ENCODE measurements at places on chromosomes 11 and 22.

- peak; percentile 85 for ATAC-seq
Measured at GRCh38 chr11:133928628-133929059, 28.1 kb downstream of the IGSF9B start.

GRCh38 chr11:17013548-17014320 lies 480 bp downstream of the PLEKHA7 start:
- ATAC-seq, result peak; percentile 34

GRCh38 chr22:25393121-25393805 lies 171.2 kb upstream of the GRK3 start:
- no peak for ATAC-seq

DNA sequence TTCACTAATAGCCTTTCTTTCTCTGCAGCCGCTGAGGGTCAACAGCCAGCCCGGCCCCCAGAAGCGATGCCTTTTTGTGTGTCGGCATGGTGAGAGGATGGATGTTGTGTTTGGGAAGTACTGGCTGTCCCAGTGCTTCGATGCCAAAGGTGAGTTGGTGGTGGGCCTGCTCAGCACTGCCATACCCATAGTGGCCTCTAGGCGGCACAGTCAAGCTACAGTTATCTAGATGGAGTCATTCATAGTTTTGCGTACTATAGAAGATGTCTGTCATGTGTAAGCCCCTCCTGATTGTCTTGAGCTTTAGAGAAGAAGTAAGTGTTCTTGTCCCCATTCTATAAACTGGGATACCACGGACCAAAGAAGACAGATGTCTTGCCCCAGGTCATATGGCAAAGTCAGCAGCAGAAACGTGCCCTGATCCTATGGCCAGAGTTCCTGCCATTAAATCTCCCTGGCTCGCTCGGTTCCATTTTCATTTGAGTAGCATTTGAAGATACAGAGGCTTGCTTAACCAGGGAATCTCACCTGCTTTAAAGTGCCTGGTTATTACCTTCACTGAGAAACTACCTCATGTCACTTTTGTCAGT lies 42.1 kb upstream of the CRTAM start:
- ATAC-seq, result peak; percentile 60

- no peak for ATAC-seq
Measured at GRCh38 chr11:15591112-15591537, 476.4 kb downstream of the INSC start.

- ATAC-seq, result no peak
Measured at GRCh38 chr11:8714622-8715225, 32.1 kb downstream of the RPL27A start.

GRCh38 chr22:47750086-47750485 lies 987.6 kb downstream of the TBC1D22A start:
- no peak for ATAC-seq

DNA sequence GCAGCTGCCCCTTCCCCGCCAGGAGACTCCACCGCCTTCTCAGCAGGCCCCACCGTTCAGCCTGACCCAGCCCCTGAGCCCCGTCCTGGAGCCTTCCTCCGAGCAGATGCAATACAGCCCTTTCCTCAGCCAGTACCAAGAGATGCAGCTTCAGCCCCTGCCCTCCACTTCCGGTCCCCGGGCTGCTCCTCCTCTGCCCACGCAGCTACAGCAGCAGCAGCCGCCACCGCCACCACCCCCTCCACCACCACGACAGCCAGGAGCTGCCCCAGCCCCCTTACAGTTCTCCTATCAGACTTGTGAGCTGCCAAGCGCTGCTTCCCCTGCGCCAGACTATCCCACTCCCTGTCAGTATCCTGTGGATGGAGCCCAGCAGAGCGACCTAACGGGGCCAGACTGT lies 42.6 kb downstream of the PPP2R1B start:
- no peak for ATAC-seq

- ATAC-seq, result no peak
Measured at GRCh38 chr11:116701876-116702275, 70.9 kb downstream of the BUD13 start.

GRCh38 chr22:38320605-38321402 lies 3.6 kb upstream of the CSNK1E start:
- ATAC-seq, result no peak

GRCh38 chr11:65931773-65932557 lies 12.7 kb downstream of the DRAP1 start:
- no peak for ATAC-seq

DNA sequence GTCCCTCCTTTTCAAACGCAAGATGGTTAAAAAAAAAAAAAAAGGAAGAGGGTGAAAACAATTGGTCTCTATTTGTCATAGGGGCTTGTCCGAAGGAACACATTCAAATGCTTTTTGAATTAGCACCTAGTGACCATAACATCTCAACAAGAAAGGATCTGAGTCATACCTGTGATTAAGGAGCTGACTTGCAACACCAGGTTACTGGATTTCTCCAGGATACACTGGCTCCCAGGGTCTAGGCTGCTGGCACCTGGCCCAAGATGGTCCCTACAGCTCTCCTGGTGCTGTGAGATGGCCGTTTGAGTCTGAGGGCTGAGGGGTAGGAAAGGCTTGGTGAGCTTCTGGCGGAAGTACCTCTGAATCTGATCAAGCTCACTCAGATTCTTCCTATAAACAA lies 28.4 kb upstream of the UCP3 start:
- no peak for ATAC-seq

DNA sequence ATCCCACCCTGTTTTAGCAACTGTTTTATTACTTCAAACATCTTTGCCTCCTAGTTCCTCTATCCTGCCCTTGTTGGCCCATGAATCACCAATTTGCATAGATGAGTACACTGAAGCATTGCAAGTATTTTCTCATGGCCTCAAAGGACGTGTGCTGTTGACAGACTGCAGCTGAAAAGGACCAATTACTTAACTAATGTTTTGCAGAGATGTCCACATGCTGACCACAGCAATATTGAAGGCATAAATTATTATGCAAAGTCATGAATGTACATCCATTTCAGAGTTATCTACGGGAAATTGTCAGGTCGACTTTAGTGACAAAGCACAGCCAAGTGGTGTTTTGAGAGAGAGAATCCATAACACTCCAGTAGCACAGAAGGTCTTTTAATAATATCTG lies 64.8 kb downstream of the CADM1 start:
- ATAC-seq, result no peak

DNA sequence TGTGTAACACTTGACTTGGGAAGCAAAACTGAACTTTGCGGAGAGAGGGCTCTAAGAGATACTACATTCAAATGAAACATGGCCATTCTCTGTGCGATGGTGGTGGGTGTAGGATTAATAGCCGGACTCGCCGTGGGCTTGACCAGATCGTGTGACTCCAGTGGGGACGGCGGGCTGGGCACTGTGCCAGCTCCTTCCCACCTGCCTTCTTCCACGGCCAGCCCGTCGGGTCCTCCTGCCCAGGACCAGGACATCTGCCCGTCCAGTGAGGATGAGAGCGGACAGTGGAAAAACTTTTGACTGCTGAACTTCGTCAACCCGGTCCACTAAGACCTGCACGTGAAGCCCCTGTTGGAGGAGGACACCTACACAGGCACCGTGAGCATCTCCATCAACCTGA lies 137.4 kb downstream of the OR4C45 start:
- no peak for ATAC-seq

DNA sequence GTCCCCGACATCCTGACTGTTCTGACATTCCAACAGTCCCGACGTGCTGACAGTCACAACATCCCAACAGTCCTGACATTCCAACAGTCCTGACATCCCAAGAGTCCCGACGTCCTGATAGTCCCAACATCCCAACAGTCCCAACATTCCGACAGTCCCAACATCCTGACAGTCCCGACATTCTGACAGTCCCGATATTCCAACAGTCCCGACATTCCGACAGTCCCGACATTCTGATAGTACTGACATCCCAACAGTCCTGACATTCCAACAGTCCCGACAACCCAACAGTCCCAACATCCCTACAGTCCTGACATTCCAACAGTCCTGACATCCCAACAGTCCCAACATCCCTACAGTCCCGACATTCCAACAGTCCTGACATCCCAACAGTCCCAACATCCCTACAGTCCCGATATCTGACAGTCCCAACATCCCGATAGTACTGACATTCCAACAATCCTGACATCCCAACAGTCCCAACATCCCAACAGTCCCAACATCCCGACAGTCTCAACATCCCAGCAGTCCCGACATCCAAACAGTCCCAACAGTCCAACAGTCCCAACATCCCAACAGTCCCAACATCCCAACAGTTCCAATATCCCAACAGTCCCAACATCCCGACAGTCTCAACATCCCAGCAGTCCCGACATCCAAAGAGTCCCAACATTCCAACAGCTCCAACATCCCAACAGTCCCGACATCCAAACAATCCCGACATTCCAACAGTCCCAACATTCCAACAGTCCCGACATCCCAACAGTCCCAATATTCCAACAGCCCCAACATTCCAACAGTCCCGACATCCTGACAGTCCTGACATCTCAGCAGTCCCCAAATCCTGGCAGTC lies 60.2 kb downstream of the DHCR7 start:
- ATAC-seq, result no peak

DNA sequence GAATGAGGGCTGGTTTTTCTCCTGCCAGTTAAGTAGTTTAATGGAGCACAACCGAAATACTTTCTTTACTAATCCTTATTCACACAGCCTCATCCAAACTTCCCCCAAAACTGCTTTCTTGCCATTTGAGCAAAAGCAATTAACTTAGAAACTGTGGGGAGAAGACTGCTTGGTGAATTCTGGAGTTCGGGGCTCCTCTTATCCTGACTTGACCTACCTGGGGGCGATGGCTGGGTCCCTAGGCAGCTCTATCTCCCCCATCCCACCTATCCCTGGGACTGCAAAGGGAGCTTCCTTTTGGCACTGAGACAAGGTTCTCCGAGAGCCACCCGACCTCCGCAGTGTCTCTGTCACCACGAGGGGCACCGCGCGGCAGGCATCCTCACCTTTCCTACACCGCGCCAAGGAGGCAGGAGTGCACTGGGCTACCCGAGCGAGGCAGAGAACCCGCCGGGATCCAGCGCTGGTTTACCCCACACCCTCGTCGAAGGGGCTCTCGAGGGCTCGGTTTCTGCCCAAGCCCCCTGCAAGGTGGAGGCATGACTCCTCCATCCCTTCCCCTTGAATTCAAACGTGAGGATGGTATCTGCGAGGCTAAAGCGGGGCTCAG lies 759 bp downstream of the DESI1 start:
- peak; percentile 14 for ATAC-seq

GRCh38 chr11:13080861-13081260 lies 71.7 kb downstream of the RASSF10 start:
- ATAC-seq, result no peak

- ATAC-seq, result no peak
Measured at GRCh38 chr11:11519184-11519583, 102.6 kb downstream of the GALNT18 start.

Data from activated T-helper 17 cell treated with anti-CD3 and anti-CD28 coated beads, Interleukin-2, amount 50 U/mL, for 72 hours (primary cell).